Stimulated activated CD8-positive, alpha-beta memory T cell treated with anti-CD3 and anti-CD28 coated beads, Interleukin-7, amount 100 ng/mL, for 1 hour (primary cell): ENCODE measurements at places on chromosomes 7 and 10.

DNA sequence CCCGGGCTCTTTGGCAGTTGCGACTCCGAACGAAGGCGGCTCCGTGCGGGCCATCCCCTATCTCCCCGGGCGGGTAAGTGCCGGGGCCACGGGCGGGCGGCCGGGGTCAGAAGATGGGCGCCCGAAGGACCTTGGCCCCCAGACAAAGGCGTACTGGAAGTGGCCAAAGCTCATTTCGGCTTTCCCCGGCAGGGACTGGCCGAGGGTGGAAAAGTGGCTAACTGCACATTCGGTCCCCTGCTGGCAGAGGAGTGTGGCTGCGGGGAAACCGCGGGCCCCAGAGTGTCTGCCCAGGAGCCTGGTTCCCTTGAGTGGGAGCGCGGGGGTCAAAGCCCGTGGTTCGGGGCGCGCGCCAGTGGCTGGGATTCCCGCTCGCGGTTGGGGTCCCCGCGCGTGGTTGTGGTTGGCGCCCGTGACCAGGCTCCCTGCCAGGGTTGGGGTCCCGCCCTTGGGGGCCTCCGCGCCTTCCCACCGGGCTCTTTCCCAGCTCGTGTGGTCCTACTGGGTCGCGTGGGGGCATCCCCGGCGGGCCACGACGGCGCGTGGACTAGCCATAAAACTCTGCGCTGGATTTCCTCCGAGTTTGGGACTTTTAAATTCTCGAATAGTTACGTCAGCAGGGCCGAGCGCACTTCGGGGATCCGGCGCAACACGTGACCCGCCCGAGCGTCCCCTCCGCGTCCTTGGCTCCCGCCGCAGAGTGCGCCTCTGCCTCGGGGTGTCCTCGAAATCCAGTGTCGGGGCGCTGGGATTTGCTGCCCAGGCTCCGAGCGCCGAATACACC, 124.4 kb downstream of the TACC2 start:
- DNase-seq: no peak

DNA sequence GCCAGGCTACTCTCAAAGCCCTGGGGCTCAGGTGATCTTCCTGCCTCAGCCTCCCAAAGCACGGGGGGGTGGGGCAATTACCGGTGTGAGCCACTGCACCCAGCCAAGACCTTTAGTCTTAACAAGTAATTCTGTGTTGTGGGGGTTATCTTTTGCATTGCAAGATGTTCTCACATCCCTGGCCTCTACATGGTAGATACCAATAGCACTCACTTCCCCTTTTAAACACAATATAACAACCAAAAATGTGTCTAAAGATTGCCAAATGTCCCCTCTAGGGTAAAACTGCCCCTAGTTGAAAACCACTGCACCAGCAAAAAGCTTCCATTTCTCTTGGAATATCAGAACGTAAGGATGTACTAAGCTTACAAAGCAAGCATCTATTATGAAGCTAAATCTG, 225.0 kb downstream of the CTNNA3 start:
- DNase-seq: no peak

DNA sequence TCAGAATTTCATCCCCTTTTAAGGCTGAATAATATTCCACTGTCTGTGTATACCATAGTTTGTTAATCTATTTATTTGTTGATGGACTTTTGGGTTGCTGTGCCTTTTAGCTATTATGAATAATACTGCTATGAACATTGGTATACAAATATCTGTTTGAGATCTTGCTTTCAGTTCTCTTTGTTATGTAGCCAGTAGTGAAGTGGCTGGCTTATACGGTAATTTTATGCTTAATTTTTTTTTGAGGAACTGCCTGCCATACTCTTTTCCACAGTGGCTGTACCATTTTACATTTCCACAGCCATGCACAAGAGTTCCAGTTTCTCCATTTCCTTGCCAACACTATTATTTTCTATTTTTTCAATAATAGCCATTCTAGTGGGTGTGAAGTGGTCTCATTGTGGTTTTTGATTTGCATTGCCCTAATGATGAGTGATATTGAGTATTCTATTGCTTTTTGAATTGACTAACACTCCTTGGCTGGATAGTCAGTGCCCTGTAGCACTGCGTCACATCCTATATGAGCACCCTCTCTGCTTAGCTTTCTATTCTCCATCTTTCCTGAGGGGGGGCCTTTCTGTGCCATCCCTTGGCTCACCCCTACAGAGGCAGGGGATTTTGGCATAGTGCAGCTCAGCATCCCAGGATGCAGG, 29.4 kb upstream of the RAPGEF5 start:
- DNase-seq: no peak

GRCh38 chr10:60406182-60406581, 16.5 kb upstream of the ANK3 start:
- DNase-seq: no peak

DNA sequence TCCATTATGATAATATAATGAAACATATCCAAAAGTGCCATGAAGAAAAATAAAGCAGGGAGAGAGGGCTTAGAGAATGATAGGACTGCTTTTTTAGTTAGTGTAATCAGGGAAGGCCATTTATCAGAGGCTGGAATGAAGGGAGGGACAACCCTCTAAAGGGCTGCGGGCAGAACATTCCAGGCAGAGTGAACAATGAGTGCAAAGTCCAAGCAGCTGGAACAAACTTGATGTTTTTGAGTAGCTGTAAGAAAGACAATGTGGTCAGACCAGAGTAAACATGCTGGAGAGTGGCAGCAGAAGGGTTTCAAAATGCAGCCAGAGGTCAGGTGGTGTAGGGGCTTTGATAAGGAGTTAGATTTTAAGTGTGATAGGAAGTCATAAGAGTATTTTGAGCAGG, 65.6 kb upstream of the CCDC6 start:
- DNase-seq: no peak

DNA sequence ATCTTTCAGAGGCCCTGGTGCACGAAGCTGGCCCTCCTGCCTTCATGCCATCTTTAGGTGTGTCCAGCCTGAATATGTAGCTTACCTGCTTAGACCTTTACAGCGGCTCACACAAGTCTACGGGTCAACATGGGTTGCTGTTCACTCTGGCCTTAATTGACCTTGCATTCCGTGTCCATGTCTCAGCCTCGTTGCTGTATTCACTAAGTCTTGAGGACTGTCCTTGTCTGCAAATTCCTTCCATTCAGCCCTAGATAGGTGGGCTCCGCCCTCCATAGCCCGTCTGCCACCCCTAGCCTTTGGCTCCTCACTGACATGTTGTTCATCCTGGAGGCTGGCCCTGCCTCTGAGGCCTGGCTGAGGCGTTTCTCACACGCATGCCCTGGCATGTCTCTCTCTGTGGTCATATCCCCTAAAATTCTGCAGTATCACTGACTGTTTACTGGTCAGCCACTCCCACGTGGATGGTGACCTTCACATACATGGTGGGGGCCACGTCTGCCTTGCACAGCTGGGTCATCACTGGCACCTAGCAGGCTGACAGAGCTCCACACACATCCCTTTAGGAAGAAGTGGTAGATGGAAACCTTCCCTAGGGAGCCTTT, 394.1 kb upstream of the MKI67 start:
- no peak for DNase-seq

DNA sequence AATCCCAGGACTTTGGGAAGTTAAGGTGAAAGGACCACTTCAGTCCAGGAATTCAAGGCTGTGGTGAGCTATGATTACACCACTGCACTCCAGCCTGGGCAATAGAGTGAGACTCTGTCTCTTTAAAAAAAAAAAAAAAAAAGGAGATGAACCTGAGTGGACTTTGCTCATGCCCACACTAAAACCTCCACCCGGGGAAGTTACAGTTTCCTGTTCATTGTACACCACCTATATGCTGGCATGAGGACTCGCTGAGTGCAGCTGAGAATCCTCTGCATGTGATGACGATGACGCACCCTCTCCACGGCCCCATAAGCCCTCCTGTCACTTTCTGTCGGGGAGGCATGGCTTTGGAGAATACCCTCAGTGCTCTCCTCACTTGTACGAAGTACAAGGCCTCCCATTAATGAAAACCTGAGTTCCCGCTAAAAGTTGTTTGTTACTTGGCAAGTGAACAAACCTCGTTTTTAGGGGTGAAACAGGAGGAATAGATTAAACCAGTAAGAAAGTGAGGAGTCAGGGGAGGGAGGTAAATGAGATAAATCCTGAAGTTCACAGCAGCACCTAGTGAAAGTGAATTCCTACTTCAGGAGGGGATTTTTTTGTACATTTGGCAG, 15.9 kb downstream of the TMEM176B start:
- no peak for DNase-seq

DNA sequence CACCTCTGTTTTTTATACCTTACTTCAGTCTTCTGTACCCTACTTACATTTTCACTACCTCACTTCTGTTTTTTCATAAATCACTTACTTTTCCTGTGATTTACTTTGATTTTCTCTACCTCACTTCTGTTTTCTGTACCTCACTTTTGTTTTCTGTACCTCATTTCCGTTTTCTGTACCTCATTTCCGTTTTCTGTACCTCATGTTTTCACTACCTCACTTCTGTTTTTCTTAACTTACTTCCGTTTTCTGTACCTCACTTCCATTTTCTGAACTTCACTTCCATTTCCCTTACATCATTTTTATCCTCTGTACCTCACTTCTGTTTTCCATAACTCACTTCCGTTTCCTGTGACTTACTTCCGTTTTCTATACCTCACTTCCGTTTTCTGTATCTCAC, 492.0 kb upstream of the AKR1E2 start:
- DNase-seq: no peak

DNA sequence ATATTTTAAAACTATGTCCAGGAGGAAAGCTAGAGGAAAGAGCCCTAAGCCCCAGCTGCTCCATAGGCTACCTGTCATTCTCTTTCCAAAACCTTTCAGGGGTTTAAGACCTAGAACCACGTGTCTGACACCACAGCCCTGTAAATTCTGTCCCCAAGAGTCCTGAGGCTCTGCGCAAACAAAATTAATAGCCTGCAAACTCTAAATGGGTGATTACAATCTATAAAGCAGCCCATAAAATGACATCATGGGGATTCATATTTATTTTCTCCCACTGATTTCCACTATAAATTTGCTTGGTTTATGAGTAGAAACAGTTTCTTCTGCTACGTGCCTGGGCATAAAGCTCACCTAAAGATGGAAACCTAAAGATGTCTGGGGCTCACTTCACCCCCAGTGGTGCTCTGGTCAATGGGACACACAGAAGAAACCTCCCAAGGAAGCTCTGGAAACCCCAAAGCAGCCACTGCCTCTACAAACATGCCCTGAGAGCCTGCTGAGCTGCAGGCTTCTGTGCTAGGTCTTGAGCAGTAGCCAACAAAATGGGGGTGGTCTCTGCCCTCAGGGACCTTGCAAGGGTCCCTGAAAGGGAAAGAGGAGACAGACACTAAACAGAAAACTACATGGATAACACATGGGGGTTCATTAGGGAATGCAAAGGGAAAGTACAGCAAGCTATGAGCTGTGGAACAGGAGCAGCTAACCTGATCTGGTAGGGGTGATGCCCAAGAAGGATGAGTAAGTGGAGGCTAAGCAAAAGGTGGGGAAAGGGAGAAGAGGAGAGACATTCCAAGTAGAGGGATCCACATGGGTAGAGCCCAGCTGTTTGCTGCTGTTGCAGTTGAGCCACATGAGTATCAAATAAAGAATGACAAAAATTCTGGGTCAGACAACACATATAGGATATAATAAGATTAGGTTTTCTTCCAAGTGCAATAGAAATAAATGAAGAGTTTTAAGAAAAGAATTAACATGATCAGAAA, 331.7 kb downstream of the KCNMA1 start:
- no peak for DNase-seq
